ENCODE measurements at places on chromosomes 11 and 22. TPM values are rescaled to one million over a fixed set of nuclear protein-coding genes. Genes with fewer than 3 reads are reported as not detected.

GRCh38 chr11:130415731-130416529 is 12.5 kb downstream of the ADAMTS8 start:
- H3K27me3 ChIP-seq, result no peaks in the 10 kb centered on the region
- H3K27ac ChIP-seq, result no peak overlapping the region
- no peak overlapping the region for H3K4me3 ChIP-seq
- no peaks in the 10 kb centered on the region for H3K4me1 ChIP-seq
- no peak for DNase-seq

The OR51B5 gene
- 0.22 TPM for total RNA-seq

GRCh38 chr11:133951327-133952198 is 5.2 kb downstream of the IGSF9B start:
- H3K27me3 ChIP-seq, result peaks cover 37% of the 10 kb centered on the region
- H3K36me3 ChIP-seq, result no peaks in the 10 kb centered on the region
- H3K4me3 ChIP-seq, result peak overlapping the region; percentile 31
- peaks cover 68% of the 10 kb centered on the region for H3K4me1 ChIP-seq
- DNase-seq, result peak; percentile 59

DNA sequence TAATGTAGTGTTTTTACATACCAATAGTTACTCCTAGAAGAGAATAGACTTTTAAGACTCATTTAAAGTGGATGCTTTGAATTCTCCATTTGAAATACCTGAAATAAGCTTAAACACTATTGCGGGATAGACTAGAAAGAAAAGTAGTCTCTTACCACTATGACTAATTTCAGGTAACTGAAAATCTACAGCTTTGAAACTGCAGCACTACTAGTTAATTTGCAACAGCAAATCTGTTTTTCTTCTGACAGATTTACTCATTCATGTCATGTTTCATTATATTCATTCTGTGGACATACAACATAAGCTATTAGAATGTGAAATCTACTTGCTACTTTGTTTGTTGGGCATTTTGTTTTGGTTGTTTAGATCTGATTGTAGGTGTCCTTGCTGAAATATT is 153.6 kb downstream of the MAML2 start:
- H3K36me3 ChIP-seq, result no peaks in the 10 kb centered on the region
- no peak overlapping the region for H3K27ac ChIP-seq
- H3K4me3 ChIP-seq, result no peak overlapping the region
- DNase-seq, result no peak

DNA sequence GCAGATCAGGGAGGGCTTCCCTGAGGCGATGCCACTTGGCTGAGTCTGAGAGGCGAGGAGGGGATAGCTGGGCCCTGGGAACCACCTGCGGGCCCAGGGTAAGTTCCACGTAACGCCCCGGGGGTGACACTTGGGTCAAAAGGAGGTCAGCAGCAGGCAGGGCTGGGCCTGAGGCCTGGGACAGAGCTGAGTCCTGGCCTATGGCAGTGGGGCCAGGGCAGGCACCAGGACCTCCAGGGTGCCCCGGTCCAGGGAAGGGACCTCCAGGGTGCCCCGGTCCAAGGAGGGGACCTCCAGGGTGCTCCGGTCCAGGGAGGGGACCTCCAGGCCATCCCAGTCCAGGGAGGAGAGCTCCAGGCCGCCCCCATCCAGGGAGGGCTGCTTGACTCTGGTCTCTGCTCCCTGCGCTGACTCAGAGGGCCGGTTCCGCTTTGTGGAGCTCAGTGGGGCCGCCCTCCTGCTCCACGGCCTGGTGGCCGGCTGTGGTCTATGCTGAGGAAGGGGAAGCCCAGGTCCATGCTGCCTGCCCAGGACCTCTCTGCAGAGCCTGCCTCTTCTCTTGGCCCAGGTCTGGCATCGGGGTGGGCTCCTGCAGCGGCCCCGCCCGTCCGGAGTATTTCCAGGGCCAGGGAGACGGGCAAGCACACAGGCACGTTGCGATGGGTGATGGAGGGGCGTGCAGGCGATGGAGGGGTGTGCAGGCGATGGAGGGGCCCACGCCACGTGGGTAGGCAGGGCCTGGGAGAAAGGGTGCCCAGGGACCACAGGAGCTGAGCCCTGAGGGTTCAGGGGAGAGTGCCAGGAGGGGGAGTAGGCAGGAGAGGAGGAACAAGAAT is 19.5 kb upstream of the WNT7B start:
- no peaks in the 10 kb centered on the region for H3K36me3 ChIP-seq
- H3K4me1 ChIP-seq, result peaks cover 6% of the 10 kb centered on the region

- no peak for DNase-seq
- no peak overlapping the region for H3K4me3 ChIP-seq
- H3K4me1 ChIP-seq, result no peaks in the 10 kb centered on the region
- H3K36me3 ChIP-seq, result no peaks in the 10 kb centered on the region
These were observed 49.3 kb upstream of the CLPB start for GRCh38 chr11:72483412-72484186.

The SEC14L2 gene
- total RNA-seq, result 5.7 TPM

GRCh38 chr22:30731658-30732057 is 37.0 kb downstream of the OSBP2 start:
- H3K4me1 ChIP-seq, result no peaks in the 10 kb centered on the region
- H3K27ac ChIP-seq, result no peak overlapping the region
- no peaks in the 10 kb centered on the region for H3K27me3 ChIP-seq
- H3K36me3 ChIP-seq, result no peaks in the 10 kb centered on the region
- DNase-seq, result no peak

The OR52N4 gene
- 0.12 TPM for total RNA-seq

GRCh38 chr11:131136486-131136885 is 220.2 kb upstream of the SNX19 start:
- H3K27me3 ChIP-seq, result no peaks in the 10 kb centered on the region
- no peak overlapping the region for H3K27ac ChIP-seq
- no peak overlapping the region for H3K4me3 ChIP-seq
- no peak for DNase-seq

DNA sequence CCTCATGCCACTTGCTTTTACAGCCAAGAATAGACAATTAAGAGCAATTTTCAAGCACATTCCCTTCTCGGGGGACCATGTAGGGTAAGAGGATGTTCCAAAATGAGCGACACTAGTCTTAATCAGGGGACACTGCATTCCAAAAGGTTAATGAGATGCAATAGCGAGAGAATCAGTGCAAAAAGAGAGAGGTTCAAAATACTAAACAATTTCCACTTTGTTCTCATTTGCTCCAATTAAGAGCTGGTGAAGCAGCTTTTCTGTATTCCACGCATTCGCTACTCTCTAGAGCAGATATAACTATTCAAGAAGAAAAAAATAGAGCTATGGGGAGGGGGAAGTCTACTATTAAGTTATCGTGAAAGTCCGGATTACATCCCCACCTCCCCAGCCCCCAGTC is 811 bp downstream of the LRRC4C start:
- H3K4me1 ChIP-seq, result peaks cover 45% of the 10 kb centered on the region
- H3K4me3 ChIP-seq, result no peak overlapping the region
- H3K36me3 ChIP-seq, result no peaks in the 10 kb centered on the region
- DNase-seq, result peak; percentile 14
- H3K27me3 ChIP-seq, result no peaks in the 10 kb centered on the region

DNA sequence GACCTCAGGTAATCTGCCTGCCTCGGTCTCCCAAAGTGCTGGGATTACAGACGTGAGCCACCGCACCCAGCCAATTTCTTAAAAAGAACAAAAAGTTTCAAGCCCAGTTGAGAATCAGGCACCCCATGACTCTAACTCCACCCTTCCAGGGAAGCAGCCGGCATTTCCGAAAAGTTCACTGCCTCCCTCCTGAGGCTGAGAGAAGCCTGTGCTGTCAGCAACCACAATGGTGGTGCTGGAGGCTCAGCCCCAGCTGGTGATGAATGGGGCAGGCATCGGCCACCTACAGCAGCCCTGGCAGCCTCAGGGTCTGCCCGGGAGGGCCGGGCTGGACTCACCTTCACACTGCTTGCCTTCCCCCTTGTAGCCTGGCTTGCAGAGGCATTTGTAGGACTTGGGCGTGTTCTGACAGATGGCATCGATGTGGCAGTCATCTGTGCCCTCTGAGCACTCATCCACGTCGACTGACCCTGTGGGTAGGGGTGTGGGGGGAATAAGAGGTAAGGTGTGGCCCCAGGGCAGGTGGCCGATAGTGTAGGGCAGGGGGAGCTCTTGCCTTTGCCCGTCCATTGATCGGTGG is 4.3 kb downstream of the SCUBE1 start:
- no peaks in the 10 kb centered on the region for H3K36me3 ChIP-seq
- peak; percentile 41 for DNase-seq
- no peak overlapping the region for H3K27ac ChIP-seq
- H3K4me1 ChIP-seq, result peaks cover 18% of the 10 kb centered on the region
- H3K4me3 ChIP-seq, result no peak overlapping the region

- no peaks in the 10 kb centered on the region for H3K4me1 ChIP-seq
- H3K27me3 ChIP-seq, result no peaks in the 10 kb centered on the region
- no peak overlapping the region for H3K27ac ChIP-seq
- no peak for DNase-seq
- H3K36me3 ChIP-seq, result no peaks in the 10 kb centered on the region
These were observed 179.8 kb downstream of the NAV2 start for GRCh38 chr11:19892387-19892786.

The ACTN3 gene
- 33.0 TPM for total RNA-seq

The TMEM86A gene
- total RNA-seq, result 0.87 TPM

DNA sequence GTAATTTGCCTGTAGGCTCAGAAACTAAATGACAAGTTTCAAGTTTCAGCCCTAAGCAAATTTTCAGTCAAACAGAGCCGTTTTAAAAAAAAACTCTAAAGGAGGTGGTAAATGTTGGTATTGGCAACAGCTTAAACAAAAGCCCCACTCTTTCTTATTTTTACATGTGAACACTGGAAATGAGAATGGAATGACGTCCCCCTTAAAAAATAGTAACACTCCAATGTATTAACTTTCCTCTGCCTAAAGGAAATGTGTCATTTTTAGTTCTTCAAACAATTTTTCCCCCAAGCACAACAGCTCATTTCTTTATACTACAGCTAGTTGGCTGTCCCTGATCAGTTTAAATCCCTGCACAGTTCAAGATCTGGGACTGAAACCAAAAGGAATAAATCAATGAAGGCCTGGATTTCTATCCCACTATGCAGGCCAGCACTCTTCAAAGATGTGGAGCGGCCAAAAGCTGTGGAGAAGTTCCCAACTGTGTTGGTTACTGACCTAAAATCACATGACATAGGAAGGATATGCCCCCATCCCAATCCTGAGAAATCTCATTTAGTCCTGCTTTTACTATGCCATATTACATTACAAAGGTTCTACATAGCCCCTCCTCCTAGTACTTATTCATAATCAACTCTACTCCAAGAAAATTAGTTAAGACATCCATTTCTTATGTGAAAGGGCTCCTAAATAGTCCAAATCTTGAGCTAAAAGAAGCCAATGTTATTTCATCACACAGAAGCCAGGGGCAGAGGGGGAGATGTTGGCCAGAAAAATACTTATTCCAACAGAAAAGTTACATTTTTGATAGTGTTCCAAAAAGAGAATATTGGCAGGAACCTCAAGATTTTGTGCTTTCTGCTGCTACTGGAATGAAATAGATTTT is 95.9 kb downstream of the CADM1 start:
- H3K36me3 ChIP-seq, result no peaks in the 10 kb centered on the region
- peak overlapping the region; percentile 13 for H3K27ac ChIP-seq
- H3K4me1 ChIP-seq, result peaks cover 38% of the 10 kb centered on the region
- no peak for DNase-seq

The SCN3B gene
- total RNA-seq, result not detected

GRCh38 chr11:117514256-117514655 is 186.6 kb downstream of the CEP164 start:
- peaks cover 24% of the 10 kb centered on the region for H3K4me1 ChIP-seq
- H3K36me3 ChIP-seq, result no peaks in the 10 kb centered on the region
- no peak overlapping the region for H3K4me3 ChIP-seq
- DNase-seq, result no peak
- H3K27ac ChIP-seq, result no peak overlapping the region
- H3K27me3 ChIP-seq, result no peaks in the 10 kb centered on the region

The TRMT2A gene
- total RNA-seq, result 39.7 TPM

Measured in neural progenitor cell (in vitro differentiated cells).